ENCODE measurements at places on chromosomes 4 and X.
A peak's percentile ranks its signal among the peaks of the same experiment; 100 is the strongest.

- DNase-seq = no peak
- no peak overlapping the region for H3K27ac ChIP-seq
- H3K36me3 ChIP-seq = no peaks in the 10 kb centered on the region
- H3K27me3 ChIP-seq = peaks cover 16% of the 10 kb centered on the region
- no peak overlapping the region for H3K4me3 ChIP-seq
Measured at GRCh38 chr4:6489927-6490326, 17.5 kb upstream of the PPP2R2C start.

DNA sequence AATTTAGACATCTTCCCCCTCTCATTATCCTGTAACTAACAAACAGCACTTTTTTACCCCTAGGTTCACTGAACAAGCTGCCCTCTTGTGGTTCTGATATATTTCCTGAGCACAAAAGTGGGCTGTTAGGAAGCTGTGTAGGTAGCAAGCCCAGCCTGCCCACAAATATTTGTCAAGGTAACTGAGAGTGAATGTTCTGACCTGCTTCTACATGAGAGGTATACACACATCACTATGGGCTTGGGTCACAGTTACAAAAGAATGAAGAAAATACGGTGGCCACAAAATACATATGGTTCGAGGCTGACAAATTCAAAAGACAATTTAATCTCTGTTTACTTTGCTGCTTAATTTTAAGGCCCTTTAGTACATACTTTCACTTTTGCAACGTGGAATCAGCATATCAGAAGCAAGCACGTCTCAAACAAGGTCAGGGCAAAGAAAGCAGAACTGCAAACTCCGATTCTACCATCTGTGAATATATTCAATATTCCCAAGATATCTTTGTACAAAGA lies 78.7 kb downstream of the RBM47 start:
- H3K4me3 ChIP-seq = peak overlapping the region; percentile 84
- DNase-seq = peak; percentile 82
- peaks cover 2% of the 10 kb centered on the region for H3K36me3 ChIP-seq
- H3K27ac ChIP-seq = peak overlapping the region; percentile 84
- peaks cover 40% of the 10 kb centered on the region for H3K4me1 ChIP-seq
- no peaks in the 10 kb centered on the region for H3K27me3 ChIP-seq

DNA sequence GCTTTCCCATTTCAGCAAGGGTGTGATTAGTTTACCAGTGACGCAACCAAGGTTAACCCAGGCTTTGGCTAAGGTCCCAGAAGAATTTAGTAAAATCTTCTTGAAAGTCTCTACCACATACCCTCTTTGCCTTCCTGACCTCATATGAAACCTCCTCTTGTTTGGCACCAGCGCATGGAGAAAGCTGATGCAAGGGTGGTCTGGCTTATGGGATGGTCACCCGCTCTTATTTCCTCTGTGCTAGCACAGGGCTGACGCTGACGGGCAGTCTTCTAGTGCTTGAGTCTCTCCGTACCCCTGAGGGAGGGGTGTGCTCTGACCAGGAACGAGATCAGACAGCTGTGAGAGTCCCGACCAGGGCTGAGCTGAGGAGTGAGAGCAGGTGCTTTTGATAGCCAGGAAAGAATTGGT lies 137.6 kb downstream of the TENM3 start:
- no peak overlapping the region for H3K27ac ChIP-seq
- no peak for DNase-seq
- no peaks in the 10 kb centered on the region for H3K4me1 ChIP-seq
- H3K27me3 ChIP-seq = no peaks in the 10 kb centered on the region
- no peak overlapping the region for H3K4me3 ChIP-seq
- H3K36me3 ChIP-seq = no peaks in the 10 kb centered on the region

DNA sequence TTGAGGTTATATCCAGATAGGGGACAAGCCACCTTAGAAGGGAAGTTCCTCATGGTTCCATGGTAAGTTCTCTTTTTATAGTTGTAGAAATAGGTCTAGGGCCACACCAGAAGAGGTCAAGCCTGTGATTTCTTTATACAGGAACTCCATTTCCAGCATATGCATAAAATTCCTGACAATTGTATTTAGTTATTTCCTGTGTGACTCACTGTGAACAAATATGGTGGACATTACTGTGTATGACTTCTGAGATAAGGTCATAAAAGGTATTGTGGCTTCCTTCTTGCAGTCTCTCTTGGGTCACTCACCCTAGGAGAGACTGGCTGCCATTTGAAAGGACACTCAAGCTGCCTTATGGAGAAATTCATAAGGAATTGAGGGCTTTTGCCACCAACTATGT lies 2.2 kb upstream of the C4orf36 start:
- peaks cover 2% of the 10 kb centered on the region for H3K4me1 ChIP-seq
- H3K27me3 ChIP-seq = peaks cover 26% of the 10 kb centered on the region
- no peak overlapping the region for H3K27ac ChIP-seq
- no peak for DNase-seq

DNA sequence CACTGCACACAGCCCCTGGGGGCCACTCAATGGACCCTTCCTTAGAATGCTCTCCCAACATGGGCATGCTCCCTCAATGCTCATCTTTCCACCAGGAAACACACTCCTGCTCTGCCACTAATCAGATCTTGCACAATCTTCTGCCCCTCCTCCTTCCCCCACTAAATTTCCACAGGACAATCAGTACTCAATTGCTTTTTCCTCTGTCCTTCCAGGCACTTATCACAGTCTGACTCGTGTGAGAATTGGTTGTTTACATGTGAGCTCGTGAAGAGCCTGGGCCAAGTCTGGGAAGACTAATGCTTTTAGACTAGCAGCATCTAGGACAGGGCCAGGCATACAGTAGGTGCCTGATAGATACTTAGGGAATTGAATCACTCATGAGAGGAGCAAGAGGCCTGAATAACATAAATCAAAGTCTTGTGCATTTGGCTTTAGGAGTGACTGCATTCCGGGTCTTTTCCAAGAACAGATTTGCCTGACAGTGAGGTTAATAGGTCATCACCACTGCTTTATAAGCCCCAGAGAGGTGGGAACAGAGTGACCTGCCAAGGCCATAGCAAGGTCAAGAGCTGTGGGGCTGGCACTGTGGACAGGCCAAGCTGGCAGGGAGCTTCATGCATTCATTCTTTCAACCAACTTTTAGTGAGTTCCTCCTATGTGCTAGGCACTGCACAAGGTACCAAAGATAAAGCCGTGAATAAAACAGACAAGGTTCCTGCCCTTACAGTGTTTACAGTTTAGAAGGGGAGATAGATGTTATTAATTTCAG lies 55.0 kb downstream of the PRPS1 start:
- H3K27me3 ChIP-seq = no peaks in the 10 kb centered on the region
- peak overlapping the region; percentile 18 for H3K27ac ChIP-seq
- no peak overlapping the region for H3K4me3 ChIP-seq
- H3K4me1 ChIP-seq = peaks cover 28% of the 10 kb centered on the region
